SHP77 (cell line): ENCODE measurements at places on chromosomes 13 and 19.

- no peak for DNase-seq
Measured at GRCh38 chr13:35741657-35742056, 265.2 kb upstream of the MAB21L1 start.

GRCh38 chr13:64255988-64256387 is 2840.3 kb upstream of the PCDH20 start:
- no peak for DNase-seq

DNA sequence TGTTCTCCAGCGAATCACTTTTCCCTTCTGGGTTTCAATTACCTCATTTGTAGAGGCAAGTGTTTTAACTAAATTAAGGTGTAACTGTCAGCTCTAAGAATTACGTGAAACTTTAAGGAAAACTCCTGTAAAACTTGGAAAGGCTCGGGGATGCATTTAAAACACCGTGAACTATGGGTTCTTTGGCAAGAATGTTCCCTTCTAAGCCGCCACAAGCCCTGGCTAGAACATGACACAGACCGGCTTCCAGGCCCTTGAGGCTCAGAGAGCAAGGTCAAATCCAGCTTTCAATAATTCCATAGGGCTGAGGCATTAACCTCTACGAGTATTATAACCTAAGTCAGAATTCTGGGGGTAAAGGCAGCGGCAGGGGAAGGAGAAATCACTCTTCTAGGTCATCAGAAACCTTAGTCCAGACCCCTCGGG is 685 bp downstream of the VWA8 start:
- no peak for DNase-seq

DNA sequence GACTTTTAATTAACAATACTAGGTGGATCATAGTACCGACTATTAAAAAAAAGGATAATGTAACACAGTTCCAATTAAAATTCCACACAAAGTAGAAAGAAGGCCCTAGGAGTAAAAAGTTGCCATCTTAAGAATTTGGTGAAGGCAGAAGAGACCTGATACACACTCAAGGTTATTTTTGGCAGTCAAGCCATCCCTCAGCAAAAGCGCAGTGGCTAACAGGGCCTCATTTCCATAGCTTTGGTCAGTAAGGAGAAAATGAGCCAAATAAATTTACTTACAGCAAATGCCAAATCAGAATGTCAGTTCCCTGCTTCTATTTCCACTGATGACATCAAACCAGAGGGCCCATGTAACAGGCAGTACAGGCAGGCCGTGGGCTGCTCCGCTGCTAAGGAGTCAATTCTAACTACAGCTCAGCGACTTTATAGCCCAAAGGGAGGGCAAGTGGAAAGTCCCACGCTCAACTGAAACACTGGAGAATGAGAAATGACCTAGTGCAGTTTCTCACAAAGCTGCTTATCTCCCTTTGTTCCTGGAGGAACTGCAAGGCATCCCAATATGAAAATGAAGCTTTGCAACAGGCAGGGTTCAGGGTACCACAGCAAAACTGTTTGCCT is 6.3 kb downstream of the ARGLU1 start:
- DNase-seq: no peak

GRCh38 chr13:23212671-23213070 is 31.9 kb downstream of the SGCG start:
- DNase-seq: no peak

DNA sequence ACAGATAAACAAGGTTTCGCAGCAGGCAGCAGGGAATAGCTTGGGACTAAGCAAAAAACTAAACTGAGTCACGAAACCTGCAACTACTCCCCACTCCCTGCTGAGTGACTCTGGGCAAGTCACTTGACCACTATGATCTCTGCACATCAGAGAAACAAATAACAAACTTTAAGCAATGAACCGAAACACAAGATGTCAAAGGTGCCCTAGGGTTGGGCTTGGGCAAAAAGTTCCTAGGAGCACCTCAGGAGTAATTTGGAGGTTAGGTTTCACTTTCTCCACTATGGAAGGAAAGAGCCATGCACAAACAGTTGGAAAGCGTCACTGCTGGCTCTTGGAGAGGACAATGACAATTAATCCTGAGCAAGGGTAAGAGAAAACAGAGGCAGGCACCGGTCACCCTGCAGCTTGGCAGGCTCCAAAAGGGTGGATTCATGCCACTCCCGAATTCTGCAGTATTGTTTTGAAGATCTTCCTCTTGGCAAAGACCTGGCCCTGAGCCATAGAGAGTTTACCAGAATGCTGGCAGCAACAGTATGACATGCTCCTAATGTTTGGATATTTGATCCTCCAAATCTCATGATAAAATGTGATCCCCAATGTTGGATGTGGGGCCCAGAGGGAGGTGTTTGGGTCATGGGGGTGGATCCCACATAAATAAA is 60.3 kb downstream of the CRYL1 start:
- DNase-seq: no peak

- DNase-seq: no peak
Measured at GRCh38 chr19:51257471-51257870, 6.6 kb downstream of the SIGLECL1 start.

- DNase-seq: no peak
Measured at GRCh38 chr19:47580397-47580796, 7.4 kb upstream of the ZNF541 start.

DNA sequence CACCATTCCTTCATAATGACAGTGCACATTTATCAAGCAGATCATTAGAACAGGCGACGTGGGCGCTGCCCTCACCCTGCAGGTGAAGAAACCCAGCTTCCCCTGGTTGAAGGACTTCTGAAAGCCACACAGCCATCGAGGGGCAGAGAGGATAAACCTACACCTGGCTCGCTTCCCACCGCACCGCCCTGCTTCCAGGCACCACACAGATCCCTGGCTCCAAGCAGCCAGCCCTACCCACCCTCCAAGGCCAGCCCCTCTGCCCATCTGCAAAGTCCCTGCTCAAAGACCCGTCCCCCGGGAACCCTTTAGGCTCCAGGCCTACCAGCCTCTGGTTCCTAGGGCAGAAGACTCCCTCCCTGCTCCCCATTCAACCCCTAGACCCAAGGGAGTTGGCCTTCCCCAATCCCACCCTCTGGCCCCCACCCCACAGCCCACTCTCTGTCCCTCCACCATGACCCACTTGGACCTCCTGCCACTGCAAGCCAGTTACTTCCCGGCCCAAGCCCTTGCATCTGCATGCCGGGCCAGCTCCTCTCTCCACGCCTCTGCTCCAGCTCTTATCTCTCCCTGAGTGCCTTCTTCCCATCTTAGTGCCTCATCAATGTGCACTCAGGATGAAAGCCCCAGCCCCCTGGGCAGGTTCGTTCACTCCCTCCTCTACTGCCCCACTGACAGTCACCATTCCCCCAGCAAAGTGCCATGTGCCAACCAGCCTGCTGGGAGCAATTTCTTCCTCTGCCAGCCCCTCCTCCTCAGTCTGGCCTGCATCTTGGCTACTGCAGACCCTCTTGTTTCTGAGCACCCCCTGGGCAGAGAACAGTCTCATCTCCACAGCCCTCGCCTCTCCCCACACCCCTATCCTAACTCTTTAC is 28.0 kb downstream of the PEPD start:
- peak; percentile 60 for DNase-seq

- DNase-seq: no peak
Measured at GRCh38 chr13:44929692-44930091, 59.6 kb downstream of the NUFIP1 start.

- no peak for DNase-seq
Measured at GRCh38 chr19:31344403-31344802, 4.8 kb downstream of the TSHZ3 start.

DNA sequence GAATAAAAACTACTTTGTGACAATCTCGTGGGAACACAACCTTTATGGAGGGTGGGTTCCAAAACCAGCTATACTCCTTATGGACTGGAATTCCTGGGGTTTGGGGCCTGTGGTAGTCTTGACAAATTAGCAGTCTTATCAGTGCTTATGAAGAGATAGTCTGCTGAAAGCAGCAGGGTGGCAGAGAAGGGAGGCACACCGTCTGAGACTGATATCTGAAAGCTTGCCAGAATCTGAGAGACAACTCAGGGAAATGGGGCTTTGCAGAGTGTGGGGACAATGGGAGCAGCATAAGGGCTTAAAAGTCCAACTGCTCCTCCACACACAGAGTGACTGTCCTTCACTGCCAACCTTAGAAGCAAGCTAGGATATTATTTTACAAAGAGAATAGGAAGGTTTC is 95.9 kb downstream of the UGGT2 start:
- DNase-seq: no peak

GRCh38 chr19:48491793-48492123 is 19.9 kb downstream of the LMTK3 start:
- no peak for DNase-seq

DNA sequence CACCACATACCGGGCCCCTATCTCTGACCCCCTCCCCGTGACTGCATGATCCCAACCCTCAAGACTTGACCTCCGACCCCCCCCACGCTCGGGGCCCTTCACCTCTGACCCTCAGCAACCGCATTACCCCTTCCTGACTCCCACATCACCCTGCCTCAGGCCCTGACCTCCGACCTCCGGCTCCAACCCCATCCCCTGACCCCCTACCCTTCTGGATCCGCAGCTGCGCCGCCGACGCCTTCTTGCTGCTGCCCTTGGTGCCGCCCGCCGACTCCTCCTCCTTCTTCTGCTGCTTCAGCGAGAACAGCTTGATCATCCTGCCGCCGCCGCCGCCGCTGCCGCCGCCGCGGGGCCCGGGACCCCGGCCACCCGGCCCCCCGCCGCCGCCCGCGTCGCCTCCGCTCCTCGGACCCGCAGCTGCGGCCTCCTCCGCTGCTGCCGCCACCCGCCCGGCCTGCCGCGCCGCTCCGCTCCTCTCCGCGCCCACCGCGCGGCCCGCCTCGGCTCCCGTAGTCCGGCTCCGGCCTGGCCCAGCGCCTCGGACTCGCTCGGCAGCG is at the start of gene UBE2M:
Gene UBE2M, minus strand, starts transcription at position 546 of the 557 bp plus-strand sequence. Its CDS starts 230 bp downstream, at position 316.
- no peak for DNase-seq

DNA sequence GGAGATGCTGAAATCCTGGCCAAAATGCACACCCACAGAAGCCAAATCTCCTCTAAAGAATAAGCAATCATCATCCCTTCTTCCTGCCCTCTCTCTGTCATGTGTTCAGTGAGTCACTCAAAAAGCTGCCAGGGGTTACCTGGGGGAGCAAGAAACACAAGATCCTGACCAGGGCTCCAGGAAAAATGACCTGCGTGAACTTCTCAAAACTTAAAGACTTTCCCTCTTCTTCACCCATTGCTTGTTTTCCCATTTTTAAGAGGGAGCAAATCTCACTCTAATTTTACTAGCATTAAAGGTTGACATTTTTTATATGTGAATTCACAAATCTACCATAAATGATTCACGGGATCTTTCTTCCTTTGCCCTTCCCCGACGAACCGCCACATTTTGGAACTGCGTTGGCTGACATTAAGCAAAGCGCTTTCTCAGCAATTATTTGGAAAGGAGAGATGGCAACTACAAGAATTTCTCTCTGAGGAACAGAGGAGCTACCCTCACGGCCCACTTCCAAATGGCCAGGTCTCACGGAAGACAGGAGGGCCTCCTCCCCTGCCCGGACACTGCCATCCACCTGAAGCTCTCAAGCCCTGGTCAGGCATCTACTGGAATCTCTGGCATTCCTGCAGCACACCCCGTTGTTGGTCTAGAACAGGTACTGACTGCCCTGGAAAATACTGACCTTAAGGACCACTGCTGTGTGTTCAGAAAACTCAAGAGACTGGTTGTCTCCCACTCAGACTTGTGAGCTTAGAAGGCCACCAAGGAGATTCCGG is 14.2 kb downstream of the TSHZ3 start:
- DNase-seq: no peak

DNA sequence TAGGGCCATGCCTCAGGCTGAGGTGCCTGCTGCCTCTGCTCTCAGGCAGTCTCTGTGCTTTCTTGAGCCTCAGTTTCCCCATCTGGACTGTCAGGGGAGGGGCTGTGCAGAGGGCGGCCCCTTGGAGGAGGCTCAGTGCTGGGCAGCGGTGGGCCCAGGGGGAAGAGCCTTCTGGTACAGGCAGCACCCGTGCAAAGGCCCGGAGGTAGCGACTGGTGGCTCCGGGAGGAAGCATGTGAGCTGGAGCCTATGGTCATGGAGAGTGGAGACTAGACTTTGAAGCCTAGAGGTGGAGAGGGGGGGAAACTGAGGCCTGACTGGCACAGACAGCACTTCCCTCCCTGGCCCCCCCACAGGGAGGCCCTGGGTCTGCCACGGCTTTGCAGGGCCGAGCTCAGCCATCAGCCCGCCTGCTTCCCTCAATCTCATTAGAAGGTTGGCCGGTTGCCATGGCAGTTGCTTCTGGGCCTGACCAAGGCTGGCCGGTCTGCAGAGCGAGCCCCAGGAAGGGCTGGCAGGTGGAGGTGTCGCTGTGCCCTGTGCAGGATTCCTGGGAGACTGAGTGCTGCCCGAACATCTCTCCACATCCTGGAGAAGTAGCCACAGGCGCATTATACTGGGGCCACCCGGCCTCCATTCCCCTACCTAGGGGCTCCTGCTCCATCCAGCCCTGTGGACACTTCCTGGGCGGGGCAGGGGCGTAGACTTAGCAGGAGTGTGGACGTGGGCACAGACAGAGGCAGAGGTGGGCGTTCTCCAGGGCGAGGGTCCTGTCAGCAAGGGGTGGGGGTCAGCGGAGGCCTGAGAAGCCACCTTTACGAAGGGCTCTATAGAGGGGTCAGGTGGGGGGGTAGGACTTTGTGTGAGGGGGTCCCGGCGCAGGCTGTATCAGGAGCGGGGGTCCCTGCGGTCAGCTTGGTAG is 53.2 kb downstream of the CRTC1 start:
- DNase-seq: peak; percentile 28

GRCh38 chr19:3274942-3275582 is 50.6 kb downstream of the CELF5 start:
- no peak for DNase-seq

DNA sequence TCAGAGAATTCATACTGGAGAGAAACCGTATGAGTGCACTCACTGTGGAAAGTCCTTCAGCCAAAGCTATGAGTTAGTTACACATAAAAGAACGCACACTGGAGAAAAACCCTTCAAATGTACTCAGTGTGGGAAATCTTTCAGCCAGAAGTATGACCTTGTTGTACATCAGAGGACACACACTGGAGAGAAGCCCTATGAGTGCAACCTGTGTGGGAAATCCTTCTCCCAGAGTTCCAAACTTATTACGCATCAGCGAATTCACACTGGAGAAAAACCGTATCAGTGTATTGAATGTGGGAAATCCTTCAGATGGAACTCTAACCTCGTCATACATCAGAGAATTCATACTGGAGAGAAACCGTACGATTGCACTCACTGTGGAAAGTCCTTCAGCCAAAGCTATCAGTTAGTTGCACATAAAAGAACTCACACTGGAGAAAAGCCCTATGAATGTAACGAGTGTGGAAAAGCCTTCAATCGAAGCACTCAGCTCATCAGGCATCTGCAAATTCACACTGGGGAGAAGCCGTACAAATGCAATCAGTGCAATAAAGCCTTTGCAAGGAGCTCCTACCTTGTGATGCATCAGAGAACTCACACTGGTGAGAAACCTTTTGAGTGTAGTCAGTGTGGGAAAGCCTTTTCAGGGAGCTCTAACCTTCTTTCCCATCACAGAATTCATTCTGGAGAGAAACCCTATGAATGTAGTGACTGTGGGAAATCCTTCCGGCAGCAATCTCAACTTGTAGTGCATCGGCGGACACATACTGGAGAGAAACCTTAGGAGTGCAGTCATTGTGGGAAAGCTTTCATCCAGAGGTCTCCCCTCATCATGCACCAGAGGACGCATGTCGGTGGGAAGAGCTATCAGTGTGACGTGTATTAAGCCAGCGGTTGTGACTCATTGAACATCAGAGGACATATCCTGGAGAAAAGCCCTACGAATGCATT is 16.5 kb upstream of the ZNF8 start:
- DNase-seq: no peak

- DNase-seq: no peak
Measured at GRCh38 chr13:93004919-93005318, 221.7 kb upstream of the GPC6 start.

GRCh38 chr13:110240352-110240751 is 66.6 kb downstream of the COL4A1 start:
- no peak for DNase-seq
